ENCODE measurements at places on chromosomes 12 and 14.
A peak's percentile ranks its signal among the peaks of the same experiment; 100 is the strongest.

- DNase-seq, result no peak
These were observed 43.9 kb upstream of the GNPNAT1 start for GRCh38 chr14:52835122-52835903.

DNA sequence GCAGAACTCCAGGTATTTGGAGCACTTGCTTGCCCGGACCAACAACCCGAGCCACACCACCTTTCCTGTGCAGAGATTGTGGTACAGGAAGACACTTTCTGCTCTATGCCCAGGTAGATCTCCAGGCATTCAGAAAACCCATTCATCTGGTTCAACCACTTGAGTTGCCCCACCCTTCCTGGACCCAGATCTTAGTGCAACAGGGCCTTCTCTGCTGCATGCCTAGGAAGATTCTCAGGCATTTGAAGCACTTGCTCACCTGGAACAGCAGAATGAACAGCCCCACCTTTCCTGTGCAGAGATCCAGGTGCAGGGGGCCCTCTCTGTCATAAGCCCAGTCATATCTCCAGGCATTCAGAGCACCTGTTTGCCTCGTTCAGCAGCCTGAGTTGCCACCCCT is 412.8 kb upstream of the MGAT4C start:
- DNase-seq, result no peak

DNA sequence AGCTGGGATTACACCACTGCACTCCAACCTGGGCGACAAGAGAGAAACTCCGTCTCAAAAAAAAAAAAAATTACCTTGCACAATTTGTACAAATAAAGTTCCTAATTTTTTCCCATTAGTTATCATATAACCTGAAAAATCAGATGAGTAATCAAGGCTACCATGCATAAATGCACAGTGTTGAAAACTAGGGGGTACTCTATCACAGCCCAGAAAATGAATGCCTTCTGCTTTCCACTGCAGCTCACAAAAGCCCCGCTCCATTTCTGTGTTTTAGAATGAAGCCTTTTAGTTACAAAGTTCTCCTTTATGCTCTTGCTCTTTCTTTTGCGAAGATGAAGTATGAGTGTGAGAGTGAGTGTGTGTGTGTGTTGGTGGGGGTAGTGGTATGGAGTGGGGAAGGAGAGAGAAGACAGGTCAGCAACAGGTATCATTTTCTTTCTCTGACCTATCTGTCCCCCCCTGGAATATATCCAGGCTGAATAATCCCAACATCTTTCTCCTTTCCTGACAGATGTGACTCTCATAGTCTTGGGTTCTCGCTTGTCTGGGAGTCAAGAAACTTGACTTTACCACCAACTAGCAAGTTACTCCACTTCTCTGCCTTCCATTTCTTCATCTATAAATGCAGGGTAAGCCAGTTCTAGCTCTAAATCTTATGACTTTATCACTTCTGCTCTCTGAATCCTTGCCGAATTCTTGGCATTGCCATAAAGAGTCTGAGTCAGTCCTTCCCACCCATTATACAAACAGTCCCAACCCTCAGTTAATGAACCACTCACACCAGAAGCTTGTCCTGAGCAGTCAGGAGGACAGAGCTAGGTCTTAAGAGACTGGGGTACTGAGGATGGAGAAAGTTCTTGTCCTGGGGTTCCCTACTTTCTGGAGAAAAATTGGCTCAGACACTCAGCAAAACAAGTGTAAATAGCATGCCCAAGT is 16.1 kb downstream of the BIN2 start:
- no peak for DNase-seq

DNA sequence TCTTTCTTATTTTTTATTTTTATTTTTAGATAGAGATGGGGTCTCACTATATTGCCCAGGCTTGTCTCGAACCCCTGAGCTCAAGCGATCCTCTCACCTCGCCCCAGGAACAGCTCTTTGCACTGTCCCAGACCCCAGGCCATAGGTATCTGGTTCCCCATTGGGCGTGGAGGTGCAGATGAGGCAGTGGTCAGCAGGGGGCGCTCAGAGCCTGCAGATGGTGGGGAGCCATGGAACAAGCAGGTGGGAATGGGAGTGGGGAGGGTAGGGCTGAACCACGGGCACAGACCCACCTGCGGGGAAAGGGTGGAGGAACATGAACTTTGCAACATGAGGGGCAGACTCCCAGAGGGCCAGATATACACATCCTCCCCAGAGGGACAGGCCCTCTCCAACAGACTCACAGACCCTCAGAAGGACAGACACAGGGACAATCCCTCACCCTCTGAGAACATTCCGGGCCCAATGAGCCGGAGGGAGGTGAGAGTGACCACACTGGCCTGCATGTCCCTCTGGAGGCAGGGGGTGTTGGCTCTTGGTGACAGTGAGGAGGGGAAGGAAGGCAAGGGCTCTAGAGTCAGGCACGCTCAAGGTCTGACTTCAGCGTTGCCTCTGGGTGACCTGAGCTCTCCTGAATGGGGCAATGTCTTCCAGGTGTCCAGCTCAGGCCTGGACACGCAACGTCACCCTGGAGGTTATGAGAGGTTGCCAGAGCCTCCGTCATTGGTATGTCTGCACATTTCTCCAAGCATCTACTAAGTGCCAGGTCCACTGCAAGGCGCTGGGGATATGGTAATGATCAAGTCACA is 34.9 kb downstream of the KRT80 start:
- peak; percentile 42 for DNase-seq

DNA sequence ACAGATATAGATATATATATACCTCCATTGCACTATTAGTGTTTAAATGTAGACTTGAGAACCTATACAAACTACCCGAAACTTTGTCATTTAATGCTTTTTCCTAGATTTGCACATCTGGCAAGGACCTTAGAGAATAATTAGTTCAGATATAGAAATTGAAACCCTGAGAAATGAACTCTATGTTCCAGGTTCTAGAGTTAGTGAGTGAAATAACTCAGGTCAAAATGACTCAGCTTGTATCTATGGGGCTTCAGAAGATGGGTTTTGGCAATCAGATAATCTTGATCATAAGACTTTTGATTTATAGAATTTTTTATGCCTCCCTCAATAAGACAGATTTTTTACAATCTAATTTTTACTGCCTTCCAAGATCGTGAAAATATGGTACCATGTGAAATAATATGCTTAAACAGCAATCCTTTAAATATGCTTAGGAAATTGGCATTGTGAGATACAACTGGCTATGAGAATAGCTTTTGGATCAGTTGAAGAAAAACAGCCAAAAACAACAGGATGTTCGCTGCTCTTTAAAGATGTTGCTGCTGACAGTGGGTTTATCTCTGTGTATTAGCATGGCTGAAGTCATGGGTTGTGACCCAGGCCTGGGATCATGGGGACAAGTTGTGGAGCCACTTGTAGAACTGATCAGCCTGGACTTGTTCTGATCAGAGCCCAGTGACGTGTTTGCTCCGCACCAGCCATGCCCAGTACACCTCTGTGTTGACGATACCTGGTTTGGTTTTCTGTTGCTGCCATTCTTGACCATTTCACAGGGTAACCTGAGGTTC is 63.6 kb downstream of the TTLL5 start:
- no peak for DNase-seq

DNA sequence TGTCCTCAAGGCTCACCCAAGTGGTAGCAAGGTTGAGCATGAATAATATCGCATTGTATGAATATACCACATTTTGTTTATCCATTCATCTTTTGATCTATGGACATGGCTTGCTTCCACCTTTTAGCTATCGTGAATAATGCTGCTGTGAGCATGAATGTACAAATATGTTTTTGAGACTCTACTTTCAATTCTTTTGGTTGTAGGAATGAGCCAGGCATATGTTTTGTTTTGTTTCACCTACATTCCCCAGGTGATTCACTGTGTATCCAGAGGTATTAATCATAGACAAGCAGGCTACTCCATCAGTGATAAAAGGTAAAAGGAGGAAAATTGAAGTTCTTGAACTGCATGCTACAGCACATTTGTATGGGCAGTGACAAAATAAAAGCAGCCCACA is 35.8 kb downstream of the CDKL1 start:
- no peak for DNase-seq

- no peak for DNase-seq
These were observed 152.4 kb upstream of the TMCC3 start for GRCh38 chr12:94802796-94803195.

DNA sequence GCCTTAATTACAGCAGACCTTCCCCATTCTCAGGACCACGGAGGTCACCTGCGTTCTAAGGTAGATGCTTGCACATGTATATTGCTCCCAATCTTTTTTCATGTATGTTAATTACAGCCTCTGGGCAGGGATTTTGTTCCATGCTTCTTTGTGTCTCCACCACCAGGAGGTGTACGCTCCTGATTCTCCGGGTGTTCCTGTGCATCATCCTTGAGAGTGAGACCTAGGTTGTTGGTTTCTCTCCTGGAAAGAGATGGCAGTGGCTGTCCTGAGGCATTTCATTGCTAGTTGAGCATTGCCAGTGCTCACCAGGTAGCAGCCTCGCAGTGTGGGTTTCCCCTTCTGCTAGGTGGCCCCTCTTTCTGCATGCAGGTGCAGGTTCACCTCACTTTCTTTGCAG is 52.8 kb downstream of the KCNK13 start:
- DNase-seq, result no peak

DNA sequence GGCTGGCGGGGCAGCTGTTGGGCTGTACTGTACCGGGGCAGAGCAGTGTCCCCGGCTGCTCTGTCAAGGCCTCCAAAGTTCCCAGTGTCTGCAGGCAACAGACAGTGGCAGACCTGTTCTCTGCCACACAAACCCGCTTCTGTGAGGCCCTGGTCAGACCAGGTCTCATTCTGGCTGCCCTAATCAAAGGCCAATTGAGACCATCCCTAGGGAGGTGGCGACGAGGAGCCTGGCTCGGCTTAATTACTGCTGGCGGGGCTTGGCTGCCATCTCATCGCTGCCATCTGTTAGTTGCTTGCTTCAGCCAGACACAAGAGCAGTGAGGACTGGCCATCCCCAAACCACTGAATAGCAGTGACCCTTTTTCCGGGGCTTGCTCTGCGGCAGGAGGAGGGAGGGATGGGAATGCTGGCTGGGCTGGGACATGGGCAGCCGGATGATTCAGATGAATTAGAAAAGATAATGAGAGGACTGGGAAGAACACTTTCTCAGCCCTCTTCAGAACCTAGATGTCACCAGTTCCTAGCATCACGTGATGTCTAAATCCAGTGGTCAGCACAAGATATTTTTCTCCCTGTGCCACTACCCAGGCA is 24.5 kb downstream of the ERG28 start:
- DNase-seq, result peak; percentile 62

DNA sequence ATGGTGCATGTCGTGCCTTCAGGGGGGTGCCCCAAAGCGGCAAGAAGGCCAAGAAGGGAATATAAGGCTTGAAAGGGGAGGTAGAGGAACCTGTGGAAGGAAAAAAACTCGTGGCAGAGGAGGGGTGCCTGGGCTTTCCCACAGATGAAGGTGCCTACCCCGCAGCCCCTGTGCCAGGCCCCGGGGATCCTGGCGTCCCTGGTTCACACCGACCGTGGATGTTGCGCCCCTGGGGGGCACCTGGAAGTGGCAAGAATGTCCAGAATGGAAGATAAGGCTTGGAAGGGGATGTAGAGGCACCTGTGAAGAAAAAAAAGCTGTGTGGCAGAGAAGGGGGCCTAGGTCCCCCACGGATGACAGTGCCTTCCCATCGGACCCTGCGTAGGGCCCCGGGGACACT is 282.2 kb downstream of the ALG10 start:
- no peak for DNase-seq

- DNase-seq, result no peak
These were observed 470.9 kb upstream of the CCDC196 start for GRCh38 chr14:66015071-66015780.

DNA sequence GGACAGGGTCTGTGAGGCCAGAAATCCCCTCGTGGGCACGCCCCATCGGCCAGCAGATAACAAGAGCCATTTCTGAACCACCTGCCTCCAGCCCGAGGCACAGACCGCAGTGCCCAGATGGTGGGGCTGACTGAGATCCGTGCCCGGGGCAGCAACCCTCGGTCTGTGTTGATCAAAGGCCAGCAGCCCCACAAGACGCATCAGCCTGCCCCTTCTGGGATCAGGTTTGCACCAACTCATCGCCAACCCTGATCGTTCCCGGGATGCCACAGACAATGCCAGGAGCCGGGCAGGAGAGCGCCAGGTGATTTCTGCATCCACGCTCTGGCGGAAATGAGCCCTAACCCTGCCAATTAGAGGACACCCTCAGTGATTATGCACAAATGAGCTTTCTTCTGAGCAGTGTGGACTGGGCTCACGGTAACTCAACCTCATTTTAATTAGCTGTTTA is 64.5 kb downstream of the TESC start:
- DNase-seq, result no peak

- DNase-seq, result no peak
These were observed 72.2 kb downstream of the FGD4 start for GRCh38 chr12:32471591-32472001.

- peak; percentile 2 for DNase-seq
These were observed 53.0 kb downstream of the PKP2 start for GRCh38 chr12:32843528-32844095.

DNA sequence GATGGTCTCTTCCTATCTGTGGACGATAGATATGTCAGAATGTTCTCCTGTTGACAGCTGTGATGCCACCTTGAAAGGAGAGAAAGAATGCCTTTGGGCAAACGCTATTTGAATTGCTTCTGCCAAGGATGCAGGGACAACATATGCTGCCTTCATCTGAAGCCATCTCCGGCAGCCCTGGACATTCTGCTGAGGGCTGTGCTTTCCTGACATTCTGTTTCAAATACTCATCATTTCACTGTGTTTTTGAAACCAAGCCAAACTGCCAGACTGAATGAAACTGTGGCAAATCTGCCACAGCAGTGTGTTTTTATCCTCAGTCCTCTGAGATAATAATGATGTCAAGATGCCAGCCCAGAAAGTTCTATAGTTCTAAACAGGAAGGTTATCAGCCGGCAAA is 85.8 kb upstream of the BCAT1 start:
- no peak for DNase-seq

DNA sequence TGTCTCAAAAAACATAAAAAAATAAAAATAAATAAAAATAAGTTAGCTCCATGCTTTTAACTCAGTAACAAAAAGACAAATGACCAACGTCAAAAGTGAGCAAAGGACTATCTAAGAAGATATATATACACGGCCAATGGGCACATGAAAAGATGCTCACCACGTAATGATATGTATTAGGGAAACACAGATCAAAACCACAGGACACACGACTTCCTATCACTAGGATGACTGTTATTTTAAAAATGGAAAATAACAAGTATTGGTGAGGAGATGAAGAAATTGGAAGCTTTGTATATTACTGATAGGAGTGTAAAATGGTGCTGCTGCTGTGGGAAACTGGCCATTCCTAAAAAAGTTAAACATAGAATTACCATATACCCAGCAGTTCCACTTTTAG is 20.2 kb upstream of the P2RX7 start:
- DNase-seq, result no peak
